ENCODE measurements at places on chromosomes 1 and 21. TPM values are rescaled to one million over a fixed set of nuclear protein-coding genes. Genes with fewer than 3 reads are reported as not detected.

CD101 gene
- 1.2 TPM for total RNA-seq

RAD54L gene
- total RNA-seq: 48.1 TPM

SPRR2B gene
- total RNA-seq: not detected

CFH gene
- total RNA-seq: not detected

S100A8 gene
- total RNA-seq: not detected

HSPA6 gene
- total RNA-seq: not detected

FGR gene
- 0.16 TPM for total RNA-seq

LCE3E gene
- not detected for total RNA-seq

SAMD13 gene
- 3.6 TPM for total RNA-seq

HRNR gene
- total RNA-seq: not detected

AQP10 gene
- not detected for total RNA-seq

SPRR3 gene
- not detected for total RNA-seq

LRRIQ3 gene
- total RNA-seq: 0.16 TPM

ADGRL4 gene
- total RNA-seq: 1.3 TPM

ZP4 gene
- not detected for total RNA-seq

HTR6 gene
- total RNA-seq: 0.66 TPM

KCNJ9 gene
- 0.08 TPM for total RNA-seq

WNT2B gene
- 0.90 TPM for total RNA-seq

IL20 gene
- not detected for total RNA-seq

RNF223 gene
- total RNA-seq: not detected

TTC34 gene
- 0.31 TPM for total RNA-seq

PDE4B gene
- total RNA-seq: 25.6 TPM

DCST2 gene
- not detected for total RNA-seq

MAP3K21 gene
- 40.1 TPM for total RNA-seq

ANGPTL1 gene
- not detected for total RNA-seq

ZNF695 gene
- 20.6 TPM for total RNA-seq

SYTL1 gene
- 5.4 TPM for total RNA-seq

Data from GM23338 (cell line).